ENCODE measurements at places on chromosomes 4 and X.

- DNase-seq, result no peak
These were observed 535.7 kb downstream of the PPP4R3C start for GRCh38 chrX:26927419-26927818.

DNA sequence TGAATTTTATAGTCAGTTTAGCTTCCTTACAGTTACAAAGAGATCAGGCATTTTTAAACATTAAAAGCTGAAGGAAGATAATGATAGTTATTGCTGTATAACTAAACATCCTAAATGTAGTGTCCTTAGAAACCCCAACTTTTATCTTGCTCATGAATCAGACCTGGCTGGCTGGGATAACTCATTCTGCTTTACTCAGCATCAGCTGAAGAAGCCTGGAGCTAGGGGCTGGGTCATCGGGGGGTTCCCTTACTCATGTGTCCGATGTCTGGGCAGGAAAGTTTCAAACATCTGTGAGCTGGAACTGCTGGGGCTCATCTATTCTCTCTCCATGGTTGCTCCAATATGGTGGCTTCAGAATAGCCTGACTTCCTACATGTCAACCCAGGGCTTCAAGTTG lies 113.9 kb downstream of the MTNR1A start:
- no peak for DNase-seq

- DNase-seq, result peak; percentile 80
These were observed 741 bp downstream of the SPATA18 start for GRCh38 chr4:52051615-52052474.

DNA sequence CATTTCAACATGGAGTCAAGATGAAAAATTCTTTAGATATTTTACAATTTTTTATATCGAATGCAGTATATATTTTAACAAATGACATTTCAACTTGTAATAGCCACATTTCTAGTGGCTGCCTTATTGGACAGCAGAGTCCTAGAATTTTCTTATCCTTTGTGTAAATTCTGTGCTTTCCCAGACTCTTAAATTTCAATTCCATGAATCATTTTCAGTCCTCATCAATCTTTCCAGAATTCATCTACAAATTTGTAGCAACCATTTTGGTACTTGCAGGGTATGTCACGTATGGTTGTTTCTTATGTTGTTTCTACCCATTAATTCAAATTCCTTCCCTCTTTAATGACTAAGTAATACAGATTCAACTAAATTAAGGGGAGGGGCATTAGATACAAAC lies 2.7 kb downstream of the PAICS start:
- no peak for DNase-seq

All from left colon (tissue), 2 donors.